Heart right ventricle (tissue), 16 donors: ENCODE measurements at places on chromosomes 2 and 18. TPM values are rescaled to one million over a fixed set of nuclear protein-coding genes. Genes with fewer than 3 reads are reported as not detected.

DNA sequence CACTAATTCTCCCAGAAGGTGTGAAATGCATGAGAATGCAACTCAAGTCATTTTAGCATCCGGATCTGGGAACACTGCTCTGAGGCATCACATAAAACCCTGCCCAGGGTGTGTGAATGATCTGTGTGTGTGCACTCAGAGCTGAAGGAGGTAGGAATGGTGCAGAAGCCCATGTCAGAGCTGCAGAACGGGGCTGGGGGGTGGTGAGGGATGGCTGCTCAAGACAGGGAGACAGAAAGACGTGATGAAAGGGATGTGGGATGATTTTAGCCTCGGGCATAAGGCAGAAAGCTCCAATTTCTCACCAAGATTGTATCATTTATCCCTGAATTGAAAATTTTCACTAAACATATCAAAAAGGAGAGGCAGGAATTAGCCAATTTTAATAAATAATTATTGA is 369.1 kb downstream of the EIPR1 start:
- DNase-seq = no peak
- H3K27ac ChIP-seq = no peak overlapping the region
- H3K27me3 ChIP-seq = no peaks in the 10 kb centered on the region
- no peaks in the 10 kb centered on the region for H3K4me1 ChIP-seq

DNA sequence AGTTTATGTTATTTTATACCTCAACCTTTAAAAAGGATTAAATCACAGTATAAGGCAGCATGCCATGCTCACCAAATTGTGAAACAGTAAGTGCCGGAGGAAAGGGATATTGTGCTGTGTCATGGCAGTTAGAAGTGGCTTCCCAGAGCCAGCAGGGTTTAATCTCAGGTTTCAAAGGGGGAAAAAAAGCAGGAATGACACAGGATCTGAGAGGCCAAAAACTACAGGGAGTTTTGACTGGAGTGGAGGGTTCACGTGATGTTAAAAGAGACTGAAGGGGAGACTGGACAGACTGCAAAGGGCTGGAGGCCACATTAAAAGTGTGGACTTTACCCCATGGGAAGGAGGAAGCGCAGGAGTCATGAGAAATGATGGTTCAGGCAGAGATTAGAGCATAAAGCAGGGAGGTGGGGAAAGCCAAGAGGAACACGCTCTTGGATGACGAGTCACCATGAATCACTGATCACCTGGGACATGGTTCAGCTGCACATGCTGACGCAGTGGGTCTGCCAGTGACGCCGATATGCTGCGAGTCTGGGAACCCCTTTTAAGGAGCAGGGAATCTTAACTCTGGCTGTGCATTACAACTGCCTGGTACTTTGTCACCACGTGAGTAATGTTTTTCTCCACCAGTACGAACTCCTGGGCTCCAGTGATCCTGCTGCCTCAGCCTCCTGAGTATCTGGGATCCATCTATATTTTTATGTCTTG is 6.1 kb downstream of the CHMP1B start:
- peaks cover 18% of the 10 kb centered on the region for H3K36me3 ChIP-seq
- peaks cover 24% of the 10 kb centered on the region for H3K4me1 ChIP-seq
- H3K27me3 ChIP-seq = no peaks in the 10 kb centered on the region
- peak overlapping the region; percentile 72 for H3K27ac ChIP-seq
- peak; percentile 51 for DNase-seq

DNA sequence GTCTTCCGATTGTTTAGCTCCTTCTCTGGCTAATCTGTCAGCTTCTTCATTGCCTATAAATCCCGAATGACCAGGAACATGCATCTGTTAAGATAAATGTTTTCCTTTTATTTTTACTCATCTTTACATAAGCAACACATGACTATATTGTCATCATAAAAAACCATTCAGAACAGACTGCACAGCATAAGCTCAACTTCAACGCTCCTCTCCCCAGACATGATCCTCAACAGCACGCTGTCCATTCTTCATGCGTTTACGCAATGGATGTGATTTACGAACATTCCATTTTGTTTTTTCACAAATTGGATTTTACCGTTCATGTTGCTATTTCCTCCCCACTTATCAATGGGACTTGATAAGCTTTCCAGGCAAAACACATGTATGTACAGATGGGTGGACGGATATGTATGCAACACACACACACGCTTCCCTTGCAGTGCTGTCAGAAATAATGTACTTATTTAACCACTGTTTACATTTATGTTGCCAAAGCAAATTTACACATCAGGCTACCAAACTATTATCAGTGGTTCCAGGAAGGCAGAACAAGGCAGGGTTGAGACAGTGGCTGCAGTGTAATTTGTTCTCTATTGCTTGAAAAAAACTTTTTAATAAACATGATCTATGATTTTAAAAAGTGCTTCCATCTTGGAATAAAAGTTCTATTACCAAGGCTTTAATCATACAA is 12.2 kb downstream of the RNASEH1 start:
- no peak overlapping the region for H3K27ac ChIP-seq
- H3K4me3 ChIP-seq = no peak overlapping the region
- DNase-seq = no peak
- H3K36me3 ChIP-seq = peaks cover 97% of the 10 kb centered on the region
- no peaks in the 10 kb centered on the region for H3K27me3 ChIP-seq

DNA sequence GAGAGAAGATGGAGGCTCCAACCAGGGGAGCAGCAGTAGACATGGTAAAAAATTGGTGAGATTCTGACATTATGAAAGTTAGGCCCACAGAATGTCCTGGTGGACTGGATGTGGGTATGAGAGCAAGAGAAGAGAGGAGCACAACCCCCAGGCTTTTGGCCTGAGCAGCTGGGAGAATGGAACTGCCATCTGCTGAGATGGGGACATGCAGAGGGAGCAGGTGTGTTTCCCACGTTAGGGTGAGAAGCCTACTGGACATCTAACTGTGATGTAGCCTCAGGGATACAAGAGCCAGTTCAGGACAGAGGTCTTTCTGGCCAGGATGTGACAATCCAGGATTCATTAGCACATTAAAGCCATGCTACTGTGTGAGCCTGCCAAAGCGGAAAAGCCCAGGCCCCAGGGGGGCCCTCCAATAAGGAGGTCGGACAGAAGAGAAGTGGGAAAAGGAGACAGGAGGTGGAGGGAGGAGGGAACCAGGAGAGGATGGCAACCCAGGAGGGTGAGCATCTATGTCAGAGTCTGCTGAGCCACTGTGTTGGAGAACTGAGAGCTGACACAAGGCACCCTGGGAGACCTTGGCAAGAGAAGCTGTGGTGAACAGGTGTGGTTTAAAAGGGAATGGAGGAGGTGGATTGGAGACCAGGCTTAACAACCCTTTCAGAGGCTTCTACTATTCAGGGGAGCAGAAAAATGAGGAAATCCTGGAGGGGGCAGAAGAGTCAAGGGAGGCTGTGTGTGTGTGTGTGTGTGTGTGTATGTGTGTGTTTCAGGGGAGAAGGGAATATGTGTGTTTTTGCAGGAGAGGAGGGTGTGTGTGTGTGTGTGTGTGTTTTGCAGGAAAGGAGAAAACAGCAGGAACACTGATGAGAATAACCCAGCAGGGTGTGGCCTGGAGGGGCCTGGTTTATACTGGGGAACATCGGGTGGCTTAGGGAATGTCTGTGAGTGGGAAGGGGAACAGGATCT is 10.5 kb downstream of the CYB5A start:
- peaks cover 86% of the 10 kb centered on the region for H3K4me1 ChIP-seq
- H3K27me3 ChIP-seq = no peaks in the 10 kb centered on the region
- no peak for DNase-seq
- H3K27ac ChIP-seq = no peak overlapping the region

- peaks cover 23% of the 10 kb centered on the region for H3K4me1 ChIP-seq
- peaks cover 9% of the 10 kb centered on the region for H3K27me3 ChIP-seq
- H3K4me3 ChIP-seq = no peak overlapping the region
- no peaks in the 10 kb centered on the region for H3K36me3 ChIP-seq
- no peak for DNase-seq
Measured at GRCh38 chr18:12291161-12291560, 16.9 kb upstream of the TUBB6 start.

GRCh38 chr2:239599299-239599698 is 198.5 kb upstream of the HDAC4 start:
- H3K4me1 ChIP-seq = no peaks in the 10 kb centered on the region
- no peak overlapping the region for H3K27ac ChIP-seq
- peaks cover 19% of the 10 kb centered on the region for H3K27me3 ChIP-seq

- no peaks in the 10 kb centered on the region for H3K36me3 ChIP-seq
- peaks cover 22% of the 10 kb centered on the region for H3K27me3 ChIP-seq
- no peaks in the 10 kb centered on the region for H3K4me1 ChIP-seq
- no peak overlapping the region for H3K4me3 ChIP-seq
- no peak for DNase-seq
Measured at GRCh38 chr2:239005586-239005985, 157.7 kb downstream of the TWIST2 start.

Gene DSEL
- total RNA-seq = 2.0 TPM

Gene STK39
- 16.8 TPM for total RNA-seq

Gene TCF23
- total RNA-seq = not detected

Gene SIGLEC15
- not detected for total RNA-seq
